Stimulated activated CD4-positive, alpha-beta T cell treated with anti-CD3 and anti-CD28 coated beads, TNF-alpha, amount 100 ng/mL, for 4 hours (primary cell): ENCODE measurements at places on chromosomes 6 and 20.

DNA sequence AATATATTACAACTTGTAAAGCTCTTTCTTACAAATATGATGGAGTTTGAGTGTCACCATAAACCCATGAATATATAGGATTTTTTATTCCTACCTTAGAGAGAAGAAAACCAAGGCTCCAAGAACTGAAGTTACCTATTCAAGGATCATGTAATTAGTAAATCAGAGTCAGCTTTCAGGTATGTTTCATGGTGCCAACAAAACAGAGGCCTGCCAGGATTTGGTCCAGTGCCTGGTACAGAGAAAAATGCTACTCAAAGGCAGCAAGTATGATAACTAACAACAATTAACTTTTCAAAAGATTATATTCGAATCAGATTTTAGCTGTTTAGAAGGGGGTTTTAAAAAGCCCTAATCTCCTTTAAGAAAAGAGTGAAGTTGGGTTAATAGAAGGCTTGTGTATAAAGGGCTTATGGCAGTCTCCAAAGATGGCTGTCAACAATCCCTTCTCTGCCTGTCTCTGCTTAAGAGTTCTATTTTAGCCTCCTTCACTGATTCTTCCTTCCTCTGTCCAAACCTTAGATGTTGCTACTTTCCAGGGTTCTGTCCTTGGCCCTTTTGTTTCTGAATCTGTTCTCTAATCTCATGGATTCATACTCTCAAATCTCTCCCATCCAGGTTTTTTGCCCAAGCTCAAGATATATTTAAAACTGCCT is 7.8 kb downstream of the MAP3K7 start:
- no peak for DNase-seq

DNA sequence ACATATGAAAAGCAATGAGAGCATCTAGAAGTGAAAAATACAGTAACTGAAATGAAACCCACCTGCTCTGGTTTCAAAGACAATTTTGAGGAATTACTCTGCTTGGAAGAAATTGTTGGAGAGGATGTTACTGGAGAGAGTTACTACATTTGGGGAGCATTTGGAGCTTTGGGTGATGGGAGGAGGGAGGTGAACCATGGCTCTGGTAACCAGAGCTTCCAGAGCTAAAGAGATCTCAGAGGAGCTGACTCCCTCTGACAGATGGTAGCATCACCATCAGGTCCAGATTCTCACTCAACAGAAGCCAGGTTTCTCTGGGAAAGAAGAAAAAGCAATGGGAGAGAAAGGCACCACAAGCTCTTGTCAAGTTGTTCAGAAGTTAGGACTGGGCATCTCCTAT is 42.2 kb upstream of the SMAP1 start:
- DNase-seq = no peak

- no peak for DNase-seq
Measured at GRCh38 chr20:14820771-14821170, 483.4 kb upstream of the FLRT3 start.

GRCh38 chr20:11305406-11305805 is 612.3 kb upstream of the BTBD3 start:
- DNase-seq = no peak

- no peak for DNase-seq
Measured at GRCh38 chr20:15248618-15249395, 911.4 kb upstream of the FLRT3 start.

DNA sequence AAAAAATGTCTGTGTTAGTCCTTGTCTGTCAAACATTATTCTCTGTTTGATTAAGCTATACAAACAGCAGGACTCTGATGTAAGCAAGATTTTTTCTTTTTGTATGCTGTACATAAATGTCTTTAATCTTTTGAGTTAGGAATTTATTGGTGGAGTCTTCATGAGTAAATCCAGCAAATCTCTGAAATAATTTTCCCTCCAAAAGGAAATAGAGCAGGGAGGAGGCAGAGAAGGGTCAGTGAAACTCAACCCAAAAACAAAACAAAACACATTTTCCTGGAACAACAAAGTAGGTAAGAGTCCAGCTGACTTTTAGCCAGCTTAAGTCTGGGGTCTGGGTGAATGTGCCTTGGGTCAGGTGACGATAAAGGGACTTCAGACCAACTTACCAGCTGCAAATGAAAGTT is 113.7 kb downstream of the FOXA2 start:
- DNase-seq = no peak

DNA sequence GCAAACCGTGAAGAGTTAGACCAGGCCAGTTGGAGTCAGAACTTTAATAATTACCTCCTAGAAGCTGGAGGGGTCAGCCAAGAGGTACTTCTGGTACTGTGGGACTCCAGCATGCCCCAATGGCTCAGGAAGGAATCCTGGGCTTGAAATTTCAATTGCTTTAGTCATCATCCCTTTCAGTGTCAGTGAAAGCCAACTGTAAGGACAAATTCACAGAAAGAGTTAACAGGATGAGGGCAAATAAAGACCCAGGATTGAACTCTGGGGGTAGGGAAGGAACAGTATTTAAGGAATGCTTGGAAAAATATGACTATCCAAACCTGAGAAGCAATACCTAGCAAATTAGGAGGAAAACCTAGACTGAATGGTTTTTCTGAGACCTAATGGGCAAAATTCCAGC is 735.1 kb upstream of the MARCKS start:
- DNase-seq = no peak

DNA sequence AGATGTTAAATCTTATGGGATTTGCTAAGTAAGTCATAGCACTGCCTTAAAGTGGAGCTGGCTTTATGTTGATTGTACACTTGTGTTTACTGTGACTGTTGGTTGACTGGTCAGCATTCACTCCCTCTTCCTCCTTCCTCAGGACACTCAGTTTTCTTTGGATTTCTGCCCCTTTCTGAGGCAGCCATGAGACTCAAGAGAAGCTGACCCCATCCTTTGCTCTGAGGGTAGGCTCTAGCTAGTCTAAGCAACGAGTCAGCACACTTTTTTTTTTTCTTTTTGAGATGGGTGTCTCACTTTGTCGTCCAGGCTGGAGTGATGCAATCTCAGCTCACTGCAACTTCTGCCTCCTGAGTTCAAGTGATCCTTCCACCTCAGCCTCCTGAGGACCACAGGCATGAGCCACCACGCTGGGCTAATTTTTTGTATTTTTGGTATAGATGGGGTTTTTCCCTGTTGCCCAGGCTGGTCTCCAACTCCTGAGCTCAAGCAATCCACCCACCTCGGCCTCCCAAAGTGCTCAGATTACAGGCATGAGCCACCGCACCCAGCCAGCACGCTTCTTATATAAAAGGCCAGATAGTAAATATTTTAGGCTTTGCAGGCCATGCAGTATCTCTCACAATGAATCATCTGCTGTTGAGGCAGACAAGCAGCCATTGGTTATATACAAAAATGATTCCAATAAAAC is 191.4 kb downstream of the NFATC2 start:
- no peak for DNase-seq

GRCh38 chr20:40638414-40638813 is 50.6 kb downstream of the MAFB start:
- no peak for DNase-seq

DNA sequence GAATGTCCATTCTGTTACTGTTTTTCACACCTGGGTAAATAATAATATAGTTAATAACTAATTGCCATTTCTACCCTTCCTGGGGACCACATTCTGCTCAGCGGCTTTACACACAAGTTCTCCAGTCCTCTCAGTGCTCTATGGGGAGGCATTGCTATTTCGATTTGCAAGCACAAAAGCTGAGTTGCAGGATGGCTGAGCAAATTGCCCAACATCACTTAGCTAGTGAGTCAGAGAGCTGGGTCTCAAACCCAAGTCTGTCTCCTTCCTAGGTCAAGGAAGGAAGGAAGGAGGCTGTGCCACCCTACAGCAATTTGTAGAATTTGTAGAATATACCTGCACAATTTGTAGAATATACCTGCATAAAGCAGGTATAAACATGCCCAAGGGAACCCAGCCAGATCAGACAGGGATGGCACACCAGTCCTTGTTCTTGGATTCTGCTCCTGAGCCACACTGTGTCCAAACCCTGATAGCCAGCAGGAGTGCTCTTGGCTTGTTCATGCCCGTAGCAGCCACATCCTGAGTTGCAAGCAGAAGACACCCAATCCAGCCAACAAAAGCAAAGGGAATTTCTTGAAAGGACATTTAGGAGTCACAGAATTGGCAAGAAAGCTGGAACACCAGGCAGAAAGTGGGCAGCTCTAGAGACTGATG is 56.9 kb downstream of the LY86 start:
- no peak for DNase-seq

DNA sequence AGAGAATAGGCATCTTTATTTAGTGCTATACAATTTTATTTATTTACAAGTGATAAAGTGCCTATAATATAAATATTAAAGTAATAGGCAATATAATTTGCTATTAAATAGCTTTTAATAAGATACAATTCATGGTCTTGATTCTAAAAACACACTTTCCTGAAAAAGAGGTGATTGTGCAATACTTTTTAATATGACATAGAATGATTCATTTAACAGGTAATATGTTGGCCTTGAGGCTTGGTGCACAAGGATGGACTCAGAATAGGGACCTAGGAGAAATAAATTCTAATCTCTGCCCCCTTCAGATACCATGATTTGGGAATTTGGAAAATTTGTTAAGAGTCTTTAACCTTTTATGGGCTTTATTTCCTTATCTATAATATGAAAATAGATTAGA is 149.9 kb upstream of the FUT9 start:
- no peak for DNase-seq

GRCh38 chr6:125829433-125829832 is 38.7 kb downstream of the NCOA7 start:
- no peak for DNase-seq

DNA sequence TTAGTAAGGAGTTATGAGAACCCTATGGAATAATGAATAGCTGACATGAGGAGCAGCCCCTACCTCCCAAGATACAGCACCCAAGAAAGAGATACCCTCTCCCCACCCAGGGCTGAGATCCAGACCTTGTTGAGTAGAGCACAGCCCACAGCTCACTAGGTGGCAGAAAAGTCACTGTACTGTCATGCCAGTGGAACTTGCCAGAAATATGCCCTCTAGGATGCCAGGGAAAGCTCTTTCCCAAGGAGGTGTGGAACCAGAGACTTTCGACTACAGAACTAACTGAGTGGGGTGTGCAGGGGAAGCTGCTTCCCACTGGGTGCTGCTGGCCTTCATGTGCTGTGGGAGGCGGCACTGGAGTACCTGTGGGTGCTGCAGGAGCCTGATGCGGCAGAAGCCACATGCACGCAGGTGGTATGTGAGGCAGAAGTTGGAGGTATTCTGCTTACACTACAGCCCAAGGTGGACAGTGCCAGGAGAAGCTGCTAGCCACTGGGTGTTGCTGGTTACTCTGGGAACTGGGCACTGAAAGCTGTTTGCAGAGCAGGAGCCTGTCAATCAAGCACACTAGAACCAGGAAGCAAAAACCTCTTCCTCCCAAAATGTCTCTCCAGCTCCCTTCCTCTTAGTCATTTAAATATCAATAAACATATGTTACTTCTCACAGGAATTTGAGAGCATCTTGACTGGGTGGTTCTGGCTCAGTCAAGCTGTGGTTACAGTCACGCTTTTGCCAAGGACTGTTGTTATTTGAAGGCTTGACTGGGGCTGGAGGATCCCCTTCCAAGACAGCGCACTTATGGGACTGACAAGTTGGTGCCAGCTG is 17.8 kb downstream of the ARMC12 start:
- DNase-seq = no peak

DNA sequence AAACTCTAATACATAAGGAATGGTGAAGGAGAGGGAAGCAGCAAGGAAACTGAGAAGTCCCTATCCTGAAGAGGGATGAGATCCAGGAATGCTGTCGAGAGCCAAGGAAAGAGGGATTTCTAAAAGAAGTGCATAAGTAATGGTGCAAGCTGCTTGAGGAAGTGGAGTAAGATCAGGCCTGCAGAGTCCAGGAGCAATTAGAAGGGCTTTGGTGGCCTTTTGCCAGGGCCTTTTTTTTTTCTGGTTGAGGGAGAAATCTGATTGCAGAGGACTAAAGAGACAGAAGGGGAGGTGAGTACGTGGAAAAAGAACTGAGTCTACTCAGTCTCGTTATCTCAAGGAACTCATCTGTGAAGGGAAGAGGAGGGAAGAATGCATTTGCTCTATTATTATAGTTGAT is 396.2 kb downstream of the UTRN start:
- DNase-seq = no peak

DNA sequence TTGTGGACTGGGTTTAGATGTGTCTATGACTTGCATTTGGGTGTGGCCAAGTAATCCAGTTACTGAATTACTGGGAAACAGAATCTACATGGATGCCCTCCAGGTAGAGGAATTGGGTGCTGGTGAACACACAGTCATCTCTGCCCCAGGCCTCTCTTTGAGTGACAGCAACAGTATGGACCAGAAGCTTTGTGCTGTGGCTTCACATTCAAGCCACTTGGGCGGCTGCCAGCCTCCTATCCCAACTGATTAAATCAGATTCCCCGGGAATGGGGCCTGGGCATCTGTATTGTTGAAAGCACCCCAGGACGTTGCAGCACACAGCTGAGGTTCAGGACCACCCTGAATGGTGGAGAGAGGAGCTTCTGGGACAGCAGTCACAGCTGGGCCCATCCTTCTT is 144.6 kb downstream of the DHX35 start:
- no peak for DNase-seq

DNA sequence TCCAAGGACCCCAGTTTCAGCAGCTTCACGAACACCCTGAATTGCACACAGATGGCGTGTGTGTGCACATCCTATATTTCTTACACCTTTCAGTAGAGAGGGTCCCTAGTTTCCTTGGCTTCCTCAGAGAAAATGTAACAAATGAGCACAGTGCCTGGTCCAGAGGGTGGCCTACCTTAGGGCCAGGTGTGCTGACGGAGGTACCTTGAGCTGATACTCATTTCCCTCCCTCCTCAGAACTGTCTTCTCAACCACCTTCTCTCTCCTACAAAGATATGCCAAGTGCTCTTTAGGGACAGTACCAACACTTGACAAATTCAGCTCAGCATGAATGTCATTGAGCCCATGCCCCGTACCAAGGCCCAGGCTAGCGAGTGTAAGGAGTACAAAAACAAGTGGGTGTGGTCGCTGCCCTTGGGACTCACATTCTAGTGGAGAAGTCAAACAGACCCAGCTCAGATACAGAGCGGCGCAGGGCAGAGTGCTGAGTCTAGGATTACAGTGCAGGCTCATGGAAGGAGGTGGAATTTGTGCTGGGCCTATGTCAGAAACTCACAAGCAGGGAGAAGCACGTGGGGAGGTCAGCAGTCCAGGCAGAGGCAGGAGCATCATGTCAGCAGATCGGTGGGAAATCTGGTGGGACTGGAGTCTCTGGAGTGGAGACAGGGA is 9.6 kb upstream of the BPHL start:
- no peak for DNase-seq

DNA sequence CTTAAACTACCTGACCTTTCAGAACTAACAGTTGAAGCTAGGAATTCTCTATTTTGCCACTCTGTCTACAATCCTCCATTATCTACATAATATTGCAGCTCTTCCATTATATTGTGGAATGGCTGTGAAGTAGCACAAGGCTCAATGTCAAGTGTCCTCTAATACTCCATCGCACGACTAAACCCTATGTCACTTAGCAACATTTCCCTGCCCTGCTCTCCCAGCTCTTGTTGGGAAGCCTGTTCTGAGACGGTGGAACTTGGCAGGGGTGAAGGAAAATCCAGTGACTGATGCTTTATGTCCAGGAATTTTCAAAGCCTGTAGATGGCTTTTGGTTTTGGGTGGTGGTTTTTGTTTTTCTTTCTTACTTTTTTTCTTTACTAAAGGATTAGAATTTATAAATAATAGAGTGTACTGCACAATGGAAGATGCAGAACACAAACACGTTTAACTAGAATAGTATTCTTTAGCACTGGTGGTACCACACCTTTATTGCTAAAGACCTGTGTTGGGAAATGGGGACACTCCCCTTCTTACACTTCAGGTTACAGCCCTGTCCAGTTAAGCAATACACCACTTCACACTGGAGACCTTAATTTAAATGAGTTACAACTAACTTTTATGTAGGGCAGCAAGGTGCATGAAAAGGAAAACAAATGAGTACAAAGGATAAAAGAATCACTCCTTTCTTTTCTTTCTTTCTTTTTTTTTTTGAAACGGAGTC is 20.7 kb upstream of the AMD1 start:
- DNase-seq = no peak
